DMS 273 treated with DMSO at 0.1 percent for 48 hours (cell line): ENCODE measurements at places on chromosomes 2 and 18.

DNA sequence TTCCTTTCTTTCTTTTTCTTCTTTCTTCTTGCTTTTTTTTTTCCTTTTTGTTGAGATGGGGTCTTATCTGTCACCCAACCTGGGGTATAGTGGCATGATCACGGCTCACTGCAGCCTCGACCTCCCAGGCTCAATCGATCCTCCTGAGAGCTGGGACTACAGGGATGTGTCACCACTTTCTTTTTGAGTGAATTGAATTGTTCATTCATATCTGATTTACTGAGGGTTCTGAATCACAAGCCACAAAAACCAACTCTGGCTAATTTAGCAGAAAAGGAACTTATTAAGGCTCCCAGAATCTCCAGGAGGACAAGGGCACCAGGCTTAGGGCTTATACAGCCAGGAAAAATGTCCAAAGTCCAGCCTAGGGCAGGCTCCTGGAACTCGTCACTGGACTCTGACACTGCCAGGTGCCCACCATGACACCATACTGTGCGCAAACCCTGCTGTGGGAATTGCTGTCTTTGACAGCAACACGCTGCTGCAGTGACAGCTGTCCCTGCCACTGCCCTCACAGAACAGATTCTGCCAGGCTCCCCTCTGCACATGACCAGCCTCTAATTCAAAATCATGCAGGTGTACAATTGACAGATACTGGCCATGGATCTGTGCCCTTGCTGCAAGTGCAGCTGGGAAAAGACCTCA, 42.9 kb upstream of the EML6 start:
- no peak for DNase-seq

GRCh38 chr2:74375838-74376237, 4.3 kb downstream of the DCTN1 start:
- DNase-seq: no peak

- DNase-seq: no peak
These were observed 101.4 kb downstream of the CDH2 start for GRCh38 chr18:28075501-28075900.

GRCh38 chr2:88739985-88740600, 48.6 kb downstream of the RPIA start:
- peak; percentile 9 for DNase-seq

DNA sequence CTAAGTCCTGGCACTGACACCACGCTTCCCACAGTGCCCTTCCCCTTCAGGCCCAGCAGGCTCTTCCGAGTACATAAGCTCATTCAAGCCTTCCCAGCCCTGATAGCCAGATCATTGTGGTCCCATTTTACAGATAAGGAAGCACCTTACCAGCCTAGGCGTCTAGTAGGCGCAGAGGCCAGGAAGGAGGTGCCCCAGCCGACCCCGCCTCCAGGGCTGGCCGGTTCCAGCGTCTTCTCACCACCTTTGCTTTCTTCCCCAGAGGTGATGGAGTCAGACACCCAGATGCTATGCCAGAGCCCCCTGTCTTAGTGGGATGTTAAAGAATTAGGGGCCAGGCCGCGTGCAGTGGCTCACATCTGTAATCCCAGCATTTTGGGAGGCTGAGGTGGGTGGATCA, 28.9 kb upstream of the EFHD1 start:
- no peak for DNase-seq

DNA sequence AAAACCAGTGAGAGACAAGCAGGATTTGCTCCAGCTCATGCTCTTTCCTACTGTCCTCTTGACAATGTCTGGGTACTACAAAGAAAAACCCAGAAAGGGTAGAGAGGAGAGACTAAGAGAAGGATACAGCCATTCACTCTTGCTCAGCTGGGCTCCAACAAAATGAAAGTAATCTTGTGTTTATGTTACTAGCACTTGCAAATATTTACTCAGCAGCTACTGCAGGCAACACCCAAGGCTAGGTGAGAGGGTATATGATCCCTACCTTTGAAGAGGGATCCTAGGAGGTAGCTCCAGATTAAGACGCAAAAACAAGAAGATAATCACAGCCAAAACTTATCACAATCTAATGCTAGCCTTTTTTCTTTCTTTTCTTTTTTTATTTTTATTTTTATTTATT, 329.6 kb upstream of the ACVR2A start:
- DNase-seq: no peak

DNA sequence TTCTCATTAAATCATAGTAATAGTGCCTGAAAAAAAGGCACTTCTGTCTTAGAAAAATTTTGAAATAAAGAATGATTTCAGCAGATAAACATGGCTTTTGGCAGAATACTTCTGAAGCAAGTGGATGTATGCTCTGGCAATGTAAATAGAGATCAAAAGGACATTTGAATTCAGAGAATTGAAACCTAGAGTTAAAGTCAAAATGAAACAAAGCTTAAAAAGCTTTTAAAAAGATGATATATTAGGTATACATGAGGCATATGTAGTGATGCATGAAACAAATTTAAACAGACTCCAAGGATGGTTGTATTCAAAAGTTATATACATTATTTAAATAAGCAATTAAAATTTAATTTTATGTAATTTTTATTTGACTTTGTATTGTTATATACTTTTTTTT, 1344.5 kb upstream of the TMEFF2 start:
- no peak for DNase-seq

- no peak for DNase-seq
These were observed 16.2 kb upstream of the POLE4 start for GRCh38 chr2:74942263-74942662.

- peak; percentile 60 for DNase-seq
These were observed 1.2 kb upstream of the CHMP1B start for GRCh38 chr18:11849841-11850634.

DNA sequence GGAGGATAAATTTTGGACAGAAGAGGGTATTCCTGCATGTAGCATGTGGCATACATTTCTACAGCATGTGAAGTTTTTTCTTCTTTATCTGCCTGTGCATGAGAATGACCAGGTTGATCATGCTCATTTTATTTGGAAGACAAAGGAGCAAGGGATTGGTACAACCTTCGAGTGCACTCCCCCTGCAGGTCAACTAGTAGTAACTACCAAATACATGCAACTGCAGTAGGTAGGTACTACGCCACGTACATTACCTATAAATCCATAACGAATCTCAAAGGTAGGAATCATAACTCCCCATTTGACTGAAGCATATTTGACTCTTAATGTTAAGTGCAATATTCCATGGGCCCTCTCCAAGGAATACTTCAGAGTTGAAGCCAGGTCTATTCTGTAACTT, 763.9 kb downstream of the TSN start:
- no peak for DNase-seq

DNA sequence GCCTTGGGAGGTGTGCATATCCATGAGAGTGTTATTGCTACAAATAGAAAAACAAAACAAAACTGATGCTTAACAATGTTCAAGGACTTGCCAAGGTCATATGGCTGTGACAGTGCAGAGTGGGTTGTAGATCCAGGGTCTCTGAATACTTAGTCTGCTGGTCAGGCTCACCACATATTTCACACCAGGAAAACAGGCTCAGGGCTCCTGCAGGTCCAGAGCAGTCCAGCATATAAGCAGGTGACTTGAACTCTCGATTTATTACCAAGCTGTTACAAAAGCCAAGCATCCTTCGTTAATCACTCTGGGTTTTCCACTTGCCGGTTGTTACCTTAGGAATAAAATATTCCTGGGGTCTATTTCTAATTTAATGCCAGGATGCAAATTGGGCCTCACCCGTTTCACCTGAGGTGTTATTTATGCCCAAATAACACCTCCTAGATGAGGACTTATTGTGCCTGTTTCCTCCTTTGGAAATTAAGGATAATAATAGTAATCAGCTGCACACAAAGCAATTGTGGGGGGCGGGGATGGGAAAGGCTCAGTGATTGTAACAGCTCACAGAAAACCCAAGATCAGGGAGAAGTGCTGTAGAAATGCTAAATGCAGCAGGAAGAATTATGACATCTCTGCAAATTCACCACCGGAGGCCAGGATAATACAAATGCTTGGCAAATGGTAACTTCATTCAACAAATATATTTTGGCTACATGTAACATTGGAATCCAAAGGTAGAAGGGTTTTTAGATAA, 72.9 kb downstream of the TMEM182 start:
- no peak for DNase-seq

DNA sequence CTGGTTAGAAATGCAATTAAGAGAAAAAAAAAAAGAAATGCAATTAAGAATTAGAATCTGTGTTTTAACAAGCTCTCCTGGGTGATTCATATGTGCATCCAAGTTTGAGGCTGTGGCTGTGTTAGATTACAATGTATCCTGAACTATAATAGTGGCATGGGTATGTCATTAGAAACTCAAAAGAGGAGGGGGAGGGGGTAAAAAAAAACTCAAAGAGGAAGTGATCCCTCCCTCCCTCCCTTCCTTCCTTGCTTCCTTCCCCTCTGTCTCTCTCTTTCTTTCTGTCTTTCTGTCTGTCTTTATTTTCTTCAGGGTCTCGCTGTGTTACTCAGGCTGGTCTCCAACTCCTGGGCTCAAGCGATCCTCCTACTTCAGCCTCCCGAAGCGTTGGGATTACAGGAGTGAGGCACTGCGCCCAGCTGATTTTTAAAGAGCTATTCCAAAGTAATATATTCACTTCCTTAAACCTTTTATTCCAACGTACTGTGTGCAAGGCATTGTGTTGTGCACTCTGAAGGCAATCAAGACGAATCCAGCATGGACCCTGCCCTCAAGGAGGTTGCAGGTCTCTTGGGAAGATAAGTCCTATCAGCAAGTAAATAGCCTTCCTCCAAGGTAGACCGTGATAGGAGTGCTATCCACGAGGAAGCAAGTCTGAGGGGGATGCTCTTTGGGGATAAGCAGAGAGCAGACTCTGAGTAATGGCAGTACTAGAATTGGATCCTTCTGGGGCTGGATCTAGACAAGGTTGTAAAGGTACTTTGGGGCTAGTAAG, 35.9 kb upstream of the MCFD2 start:
- DNase-seq: no peak

- no peak for DNase-seq
These were observed 56.8 kb downstream of the MYO1B start for GRCh38 chr2:191301971-191302370.

DNA sequence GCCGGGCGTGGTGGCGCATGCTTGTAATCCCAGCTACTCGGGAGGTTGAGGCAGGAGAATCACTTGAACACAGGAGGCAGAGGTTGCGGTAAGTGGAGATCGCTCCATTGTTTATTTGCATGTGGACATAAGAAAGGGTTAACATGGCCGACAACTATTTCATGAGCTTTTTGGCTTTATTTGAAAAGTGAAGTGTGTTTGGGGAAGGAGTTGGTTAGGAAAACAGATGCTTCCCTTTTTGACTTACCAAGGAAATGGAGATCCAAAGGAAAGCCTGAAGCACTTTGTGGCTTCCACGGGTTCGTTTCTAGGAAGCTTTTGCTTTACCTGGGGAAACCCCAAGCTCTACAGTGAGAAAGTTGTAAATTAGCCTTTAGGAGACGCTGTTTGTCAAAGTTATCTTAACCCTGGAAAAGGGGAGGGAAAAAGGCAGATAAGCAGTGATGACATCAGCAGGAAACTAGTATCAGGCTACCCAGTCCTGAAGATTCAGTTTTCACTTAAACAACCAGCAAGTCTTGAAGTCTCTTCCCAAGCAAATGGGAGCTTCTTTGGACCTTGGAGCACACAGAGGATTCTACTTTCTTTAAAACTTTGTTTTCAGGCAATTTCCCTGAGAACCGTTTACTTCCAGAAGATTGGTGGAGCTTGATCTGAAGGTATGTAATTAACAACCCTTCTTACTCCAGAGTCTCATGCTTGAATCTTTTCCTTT, at the start of gene CASP10:
CASP10 (plus strand) TSS at position 492 of the 715 bp plus-strand sequence. CDS start 2,637 bp downstream, outside the sequence.
- no peak for DNase-seq

GRCh38 chr2:215627771-215628170, 191.9 kb upstream of the FN1 start:
- DNase-seq: no peak
